ENCODE measurements at places on chromosomes 3 and 15.

- DNase-seq = no peak
Measured at GRCh38 chr3:182570946-182571594, 222.2 kb upstream of the ATP11B start.

DNA sequence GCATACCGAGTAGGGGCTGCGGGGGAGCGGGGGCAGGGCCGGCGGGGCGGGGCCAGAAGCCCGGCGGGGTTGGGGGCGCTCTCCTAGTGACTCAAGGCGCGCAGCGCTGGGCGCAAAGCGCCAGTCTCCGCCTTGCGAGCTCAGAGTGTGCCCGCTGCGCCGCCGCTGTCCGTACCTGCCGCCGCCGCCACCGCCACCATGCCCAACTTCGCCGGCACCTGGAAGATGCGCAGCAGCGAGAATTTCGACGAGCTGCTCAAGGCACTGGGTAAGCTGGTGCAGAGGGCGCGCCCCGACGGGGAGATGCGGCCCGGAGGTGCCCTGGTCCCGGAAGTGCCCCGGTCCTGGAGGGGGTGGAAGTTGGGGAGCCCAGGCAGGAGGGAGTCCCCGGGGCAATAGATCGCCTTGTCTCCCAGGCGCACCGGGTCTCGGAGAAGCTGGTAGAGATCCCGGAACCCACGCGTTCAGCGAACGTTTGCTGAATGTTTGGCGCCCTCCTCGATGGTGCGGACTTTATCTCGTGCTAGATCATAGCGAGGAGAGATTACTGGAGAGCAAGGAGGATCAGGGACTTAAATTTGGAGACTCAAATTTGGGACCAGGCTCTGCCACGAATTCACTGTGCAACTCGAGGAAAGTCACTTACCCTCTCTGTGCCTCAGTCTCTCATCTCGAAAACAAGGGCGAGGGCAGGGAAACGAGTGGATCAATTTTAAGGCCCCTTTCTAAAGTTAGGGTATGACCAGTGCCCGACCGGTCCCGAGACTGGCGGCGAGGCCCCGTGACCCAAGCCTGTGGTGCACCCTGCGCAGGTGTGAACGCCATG is at the start of gene CRABP1:
TSS of gene CRABP1 (plus strand) at position 123 of the 826 bp plus-strand sequence. CDS start at position 199, 76 bp downstream.
- DNase-seq = no peak

- no peak for DNase-seq
Measured at GRCh38 chr15:41921639-41922038, 27.8 kb upstream of the SPTBN5 start.

GRCh38 chr15:44712346-44713005 is 1.2 kb downstream of the B2M start:
- DNase-seq = peak; percentile 86

DNA sequence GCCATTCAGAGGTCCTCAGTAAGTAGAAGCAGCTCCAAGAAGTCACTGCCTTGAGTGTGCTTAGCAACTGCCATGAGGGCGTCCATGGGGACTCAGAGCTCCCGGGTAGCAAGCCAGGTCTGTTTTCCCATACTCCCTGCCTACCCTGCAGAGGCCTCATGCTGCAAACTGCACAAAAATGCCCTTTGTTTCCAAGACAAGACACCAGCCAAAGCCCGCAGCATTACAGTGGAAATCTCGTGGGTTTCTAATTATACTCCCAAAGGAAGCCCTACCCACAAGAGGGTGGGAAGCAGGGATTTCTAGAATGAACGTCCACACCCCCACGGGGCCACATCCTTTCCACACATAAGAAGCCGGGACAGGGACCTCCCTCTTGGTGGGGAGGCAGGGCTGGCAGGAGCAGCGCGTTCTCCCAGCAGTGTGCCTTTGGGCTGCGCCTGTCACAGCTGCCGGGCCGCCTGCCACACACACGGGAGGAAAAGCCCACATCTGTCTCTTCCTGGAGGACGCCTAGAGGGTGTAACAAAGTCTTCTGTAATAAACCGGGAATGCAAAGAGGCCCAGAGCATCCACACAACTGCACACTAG is 31.1 kb downstream of the FAM174B start:
- peak; percentile 41 for DNase-seq

Data from astrocyte of the spinal cord (primary cell).